ENCODE measurements at places on chromosomes 5 and 9.

DNA sequence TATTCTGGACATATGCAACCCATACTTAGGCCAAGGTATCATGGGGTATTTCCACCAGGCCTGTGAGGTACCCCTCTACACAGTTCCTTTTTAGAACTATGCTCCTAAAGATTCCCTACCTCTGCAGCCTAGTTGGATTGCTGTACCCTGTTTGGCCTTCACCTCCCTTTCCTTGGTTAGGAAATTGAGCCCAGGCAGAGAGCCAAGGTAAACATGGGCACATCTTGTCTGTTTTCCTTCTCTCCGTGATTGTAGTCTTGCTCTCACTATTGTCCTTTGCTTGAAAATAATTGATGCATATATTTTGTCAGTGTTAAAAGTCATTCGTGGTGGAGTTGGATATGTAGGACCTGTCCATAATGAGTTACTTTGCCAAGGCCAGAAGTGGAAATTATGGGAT, 26.7 kb downstream of the BDP1 start:
- no peak for DNase-seq

DNA sequence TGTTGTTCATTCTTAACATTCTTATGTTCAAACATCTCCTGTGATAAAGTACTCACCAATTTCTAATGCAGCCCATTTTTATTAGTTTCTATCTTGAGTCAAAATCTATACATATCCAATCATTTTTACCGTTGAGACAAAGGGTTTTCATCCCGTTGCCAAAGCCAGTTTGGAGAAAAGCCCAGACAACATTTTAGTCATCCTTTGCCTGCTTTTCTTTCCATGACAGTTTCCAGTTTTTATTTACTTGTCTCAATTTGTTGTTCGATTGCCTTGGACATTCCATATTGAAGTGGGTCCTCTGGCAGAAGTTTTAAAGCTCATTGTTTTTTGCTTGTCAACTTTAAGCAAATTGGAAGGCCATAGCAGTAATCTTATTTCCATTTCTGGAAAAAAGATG, 123.9 kb downstream of the RAB3C start:
- no peak for DNase-seq

- no peak for DNase-seq
Measured at GRCh38 chr9:5354184-5354583, 14.5 kb upstream of the RLN1 start.

- no peak for DNase-seq
Measured at GRCh38 chr5:138870611-138871010, 4.5 kb downstream of the LRRTM2 start.

- DNase-seq = no peak
Measured at GRCh38 chr5:42429694-42430093, 6.5 kb downstream of the GHR start.

- no peak for DNase-seq
Measured at GRCh38 chr5:177303925-177304391, 359 bp downstream of the PRELID1 start.

DNA sequence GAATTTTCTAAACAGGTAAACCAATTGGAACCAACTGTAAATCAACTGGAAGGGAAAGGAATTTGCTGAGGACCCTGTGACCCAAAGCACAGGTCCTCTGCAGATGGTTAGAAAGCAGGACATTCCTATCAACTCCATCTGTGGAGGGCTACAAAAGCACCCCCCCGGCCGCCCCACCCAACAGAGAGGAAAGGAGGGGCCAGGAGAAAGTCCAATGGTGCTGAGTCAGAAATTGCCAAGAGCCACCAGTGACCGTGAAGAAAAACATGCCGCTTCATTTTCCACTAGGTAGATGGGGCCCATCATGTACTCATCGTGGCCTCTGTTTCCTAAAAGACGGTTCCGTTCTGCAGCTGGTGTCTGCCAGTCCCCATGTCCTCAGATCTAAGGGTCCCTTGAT, 66.3 kb downstream of the RAPGEF1 start:
- no peak for DNase-seq

GRCh38 chr5:65854925-65855324, 71.5 kb upstream of the ERBIN start:
- no peak for DNase-seq

Measured in kidney epithelial cell (primary cell).